ENCODE measurements at places on chromosomes 3 and 15.

DNA sequence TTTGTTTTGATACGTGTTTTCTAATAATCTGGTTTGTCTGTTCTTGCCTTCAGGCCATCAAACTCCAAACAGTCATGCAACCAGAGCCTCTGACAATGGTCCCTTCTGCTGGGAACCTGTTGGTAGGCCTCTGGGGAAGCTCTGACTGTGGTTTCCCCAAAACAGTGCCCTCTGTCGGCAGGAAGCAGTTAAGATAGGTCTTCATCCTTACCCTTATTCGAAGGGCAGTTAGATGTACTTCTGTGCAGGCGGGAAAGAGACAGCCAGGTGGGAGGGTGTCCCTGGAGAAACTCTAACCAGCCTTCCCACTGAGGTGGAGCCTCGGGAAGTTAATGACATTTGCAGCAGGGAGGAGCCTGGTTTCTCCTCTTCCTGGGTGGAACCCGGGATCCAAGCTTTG, 81.6 kb upstream of the CHMP2B start:
- no peak for DNase-seq

DNA sequence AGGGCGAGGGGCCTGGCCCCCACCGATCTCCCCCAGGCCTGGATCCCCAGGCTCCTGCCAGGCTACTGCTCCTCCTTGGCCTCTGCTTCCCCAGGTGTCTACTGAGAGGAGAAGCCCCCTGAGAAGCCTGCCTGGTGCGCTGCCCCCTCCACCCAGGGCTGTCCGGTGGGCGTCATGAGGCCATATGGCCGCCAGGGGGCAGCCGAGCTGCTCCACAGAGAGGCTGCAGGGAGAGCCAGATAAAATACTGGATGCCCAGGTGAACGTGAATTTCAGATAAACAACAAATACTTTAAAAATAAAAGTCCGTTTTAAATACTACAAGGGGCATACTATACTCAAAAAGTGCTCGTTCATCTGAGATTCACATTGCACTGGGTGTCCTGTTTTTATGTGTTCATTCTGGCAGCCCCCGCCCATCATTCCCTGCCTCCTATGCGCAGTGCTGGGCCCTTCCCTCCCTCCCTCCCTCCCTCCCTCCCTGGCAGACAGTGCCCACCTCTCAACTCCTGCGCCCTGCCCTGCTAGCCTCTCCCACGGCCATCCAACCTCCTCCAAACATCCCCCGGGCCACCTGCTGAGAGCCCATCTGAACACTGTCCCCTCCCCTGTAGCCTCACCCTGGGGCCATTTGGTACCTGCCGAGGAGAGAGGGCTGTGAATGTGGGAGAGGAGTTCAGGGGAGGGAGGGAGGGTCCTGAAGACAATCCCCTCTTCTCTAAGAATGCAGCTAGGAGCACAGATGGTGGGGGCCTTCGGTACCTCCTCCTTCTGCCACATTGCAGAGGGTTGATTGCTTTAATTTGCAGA, 29.6 kb downstream of the PSTPIP1 start:
- DNase-seq: peak; percentile 50

DNA sequence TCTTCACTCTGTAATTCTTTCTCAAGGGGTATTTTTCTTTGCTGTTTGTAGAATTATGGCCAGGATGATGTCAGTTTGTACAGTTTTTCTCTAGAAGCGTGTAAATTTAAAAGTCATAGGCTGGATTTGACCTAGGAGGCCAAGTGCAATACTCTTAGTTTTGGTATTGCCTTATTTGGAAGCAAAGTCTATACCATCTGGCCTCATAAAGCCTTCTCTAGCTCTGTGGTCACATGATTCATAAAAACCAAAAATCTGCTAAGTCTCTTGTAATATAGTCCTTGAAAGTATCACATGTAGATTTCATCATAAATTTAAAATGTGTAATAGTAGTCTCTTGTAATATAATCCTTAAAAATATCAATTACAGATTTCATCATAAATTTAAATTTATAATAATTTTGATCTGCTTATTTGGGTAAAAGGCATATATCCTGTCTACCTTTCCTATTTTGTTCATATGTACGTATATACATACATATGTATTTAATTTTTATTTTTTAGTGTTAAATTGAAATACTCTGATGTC, 25.6 kb downstream of the TEX9 start:
- DNase-seq: no peak

DNA sequence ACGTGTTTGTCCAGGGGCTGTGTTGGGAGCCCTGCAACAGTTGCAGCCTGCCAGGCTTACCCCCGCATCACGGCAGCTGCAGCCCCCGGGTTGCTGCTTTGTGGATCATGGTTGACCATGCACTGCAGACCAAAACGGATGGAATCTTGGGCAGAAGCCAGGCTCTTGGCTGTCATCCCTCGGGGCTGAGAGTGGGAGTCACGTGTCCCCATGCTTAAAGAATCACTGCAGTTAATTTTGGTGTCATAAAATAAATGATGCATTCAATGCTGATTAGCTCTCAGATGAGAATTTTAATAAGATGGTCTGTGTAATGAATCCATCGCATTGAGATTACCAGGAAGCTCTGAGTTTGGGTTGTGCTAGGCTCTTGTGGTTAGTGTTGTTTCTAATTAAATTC, 115.6 kb downstream of the CHDH start:
- DNase-seq: no peak

GRCh38 chr3:59818033-59818918, 768.5 kb upstream of the CFAP20DC start:
- DNase-seq: no peak

GRCh38 chr3:123773681-123774431, 110.3 kb downstream of the MYLK start:
- no peak for DNase-seq

GRCh38 chr3:123870033-123870432, 14.1 kb downstream of the MYLK start:
- no peak for DNase-seq

- no peak for DNase-seq
Observed at GRCh38 chr3:169146866-169147237, 516.7 kb downstream of the MECOM start.

DNA sequence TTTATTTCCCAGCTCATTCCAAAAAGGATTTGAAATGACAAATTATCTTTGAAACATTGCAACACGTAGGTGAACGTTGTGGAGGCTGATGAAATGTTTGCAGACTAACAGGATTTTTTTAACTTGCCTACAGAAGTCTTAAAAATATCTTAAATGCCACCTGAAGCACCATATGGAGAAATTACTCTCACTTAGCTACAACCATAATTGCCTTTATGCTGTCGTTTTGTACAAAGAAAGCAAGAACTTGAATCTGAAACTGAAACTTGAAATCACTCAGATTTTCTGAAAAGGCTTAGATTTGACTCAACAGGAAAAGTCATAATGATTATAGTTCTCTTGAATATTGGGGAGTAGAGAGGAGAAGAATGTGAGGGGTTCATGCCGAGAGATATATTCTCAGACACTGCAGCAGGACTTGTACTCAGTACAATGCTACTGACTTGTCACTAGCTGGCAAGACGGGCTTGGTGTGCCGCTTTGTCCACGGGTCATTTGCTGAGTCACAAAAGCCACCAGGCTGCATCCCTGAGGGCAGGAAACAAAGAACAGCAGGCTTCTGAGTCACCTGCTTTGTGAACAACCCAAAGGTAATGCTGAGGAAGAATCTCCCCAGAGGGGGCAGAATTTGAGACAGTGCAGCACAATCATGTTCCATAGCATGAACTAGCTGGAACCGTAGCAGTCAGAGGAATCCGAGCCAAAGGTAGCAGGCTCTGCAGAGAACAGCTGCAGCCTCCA, 7.1 kb upstream of the FMN1 start:
- DNase-seq: peak; percentile 35

GRCh38 chr3:143928056-143928455, 43.6 kb upstream of the DIPK2A start:
- DNase-seq: no peak

GRCh38 chr15:98760112-98760826, 111.9 kb downstream of the IGF1R start:
- DNase-seq: no peak

GRCh38 chr3:177646749-177647148, 449.5 kb upstream of the TBL1XR1 start:
- DNase-seq: no peak

DNA sequence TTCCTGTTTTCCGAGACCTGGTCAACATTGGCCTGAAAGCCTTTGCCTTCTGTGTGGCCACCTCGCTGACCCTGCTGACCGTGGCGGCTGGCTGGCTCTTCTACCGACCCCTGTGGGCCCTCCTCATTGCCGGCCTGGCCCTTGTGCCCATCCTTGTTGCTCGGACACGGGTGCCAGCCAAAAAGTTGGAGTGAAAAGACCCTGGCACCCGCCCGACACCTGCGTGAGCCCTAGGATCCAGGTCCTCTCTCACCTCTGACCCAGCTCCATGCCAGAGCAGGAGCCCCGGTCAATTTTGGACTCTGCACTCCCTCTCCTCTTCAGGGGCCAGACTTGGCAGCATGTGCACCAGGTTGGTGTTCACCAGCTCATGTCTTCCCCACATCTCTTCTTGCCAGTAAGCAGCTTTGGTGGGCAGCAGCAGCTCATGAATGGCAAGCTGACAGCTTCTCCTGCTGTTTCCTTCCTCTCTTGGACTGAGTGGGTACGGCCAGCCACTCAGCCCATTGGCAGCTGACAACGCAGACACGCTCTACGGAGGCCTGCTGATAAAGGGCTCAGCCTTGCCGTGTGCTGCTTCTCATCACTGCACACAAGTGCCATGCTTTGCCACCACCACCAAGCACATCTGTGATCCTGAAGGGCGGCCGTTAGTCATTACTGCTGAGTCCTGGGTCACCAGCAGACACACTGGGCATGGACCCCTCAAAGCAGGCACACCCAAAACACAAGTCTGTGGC, 16.9 kb downstream of the TMEM43 start:
- no peak for DNase-seq

DNA sequence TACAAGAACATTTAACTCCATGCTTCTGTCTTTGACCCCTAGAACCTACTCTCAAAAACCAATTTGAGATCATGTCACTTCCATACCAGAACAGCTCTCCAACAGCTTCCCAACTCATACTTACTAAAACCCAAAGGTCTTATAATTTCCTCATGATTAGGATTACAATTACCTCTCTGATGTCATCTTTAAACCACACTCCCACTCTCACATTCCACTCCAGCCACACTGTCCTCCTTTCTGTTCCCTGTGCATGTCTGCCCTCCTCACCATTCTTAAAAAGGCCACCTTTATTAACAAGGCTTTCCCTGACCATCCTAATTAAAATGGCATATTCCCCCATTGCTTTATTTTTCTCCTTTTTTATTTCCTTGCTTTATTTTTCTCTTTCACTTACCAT, 18.9 kb downstream of the PHC3 start:
- no peak for DNase-seq

DNA sequence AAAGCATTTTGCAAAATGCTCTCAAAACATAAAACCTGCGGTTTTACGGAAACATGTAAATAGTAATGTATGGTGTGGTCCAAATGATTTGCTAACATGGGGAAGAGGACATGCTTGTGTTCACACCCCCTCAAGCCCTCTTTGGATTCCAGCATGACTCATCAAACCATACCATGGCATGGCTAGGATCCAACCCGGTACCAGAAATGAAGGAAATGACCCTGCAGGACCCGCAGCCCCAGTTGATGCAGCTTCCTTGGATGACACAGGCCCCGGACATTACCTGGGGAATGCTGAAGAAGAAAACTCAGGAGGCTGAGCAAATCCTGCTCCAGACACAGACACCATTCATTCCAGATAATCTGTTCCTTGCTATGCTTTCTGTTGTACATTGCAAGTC, 222.9 kb downstream of the DTWD1 start:
- DNase-seq: no peak

DNA sequence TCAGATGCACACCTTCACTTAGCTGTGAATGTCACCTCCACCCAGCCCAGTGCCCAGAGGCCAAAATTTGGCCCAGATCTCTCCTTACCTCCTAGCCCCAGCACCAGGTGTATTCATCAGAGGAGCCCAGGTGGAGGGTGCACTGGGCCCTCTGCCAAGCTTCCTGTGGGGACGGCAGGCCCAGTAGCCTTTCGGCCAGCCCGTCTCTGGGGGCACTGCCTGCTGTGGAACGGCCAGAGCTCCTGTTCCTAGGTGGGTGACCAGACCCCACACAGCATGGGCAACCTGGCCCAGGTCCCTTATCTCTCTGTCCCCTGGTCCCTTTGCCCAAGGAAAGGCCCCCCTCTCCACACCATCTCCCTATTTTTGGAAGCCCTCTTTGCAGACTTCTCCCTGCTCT, 67.8 kb downstream of the AAGAB start:
- DNase-seq: no peak

- DNase-seq: no peak
Observed at GRCh38 chr3:12395349-12396012, 88.8 kb upstream of the TSEN2 start.

GRCh38 chr3:7562892-7563291, 702.0 kb downstream of the GRM7 start:
- DNase-seq: no peak

DNA sequence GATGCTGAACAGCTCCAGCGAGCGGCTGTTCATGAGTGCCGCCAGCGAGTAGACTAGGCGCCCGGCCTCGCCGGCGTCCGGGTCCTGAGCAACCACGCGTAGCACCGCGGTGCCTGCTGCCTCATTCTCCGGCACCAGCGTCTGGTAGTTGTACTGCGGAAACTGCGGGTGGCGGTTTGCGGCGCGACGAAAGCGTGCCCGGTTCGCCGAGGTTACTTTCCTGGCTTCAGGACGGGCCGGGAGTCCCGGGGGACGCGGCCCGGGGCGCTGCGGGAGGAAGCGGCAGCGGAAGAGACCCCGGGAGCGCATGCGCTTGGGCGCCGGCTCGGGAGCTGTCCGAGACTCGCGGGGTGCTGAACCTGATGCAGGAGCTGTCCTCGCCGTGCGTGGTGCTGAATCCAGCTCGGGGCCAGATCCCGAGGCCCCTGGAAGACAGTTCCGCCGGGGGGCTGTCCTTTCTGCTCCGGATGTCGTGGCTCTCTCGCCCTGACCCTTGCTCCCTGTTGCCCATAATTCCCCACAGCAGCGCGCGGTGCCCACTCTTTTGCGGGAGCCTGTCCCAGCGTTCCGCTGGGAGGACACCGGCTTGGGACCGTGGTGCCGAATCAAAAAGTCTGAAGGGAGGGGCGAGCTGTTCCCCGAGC, 1.1 kb downstream of the CELSR3 start:
- DNase-seq: peak; percentile 49

DNA sequence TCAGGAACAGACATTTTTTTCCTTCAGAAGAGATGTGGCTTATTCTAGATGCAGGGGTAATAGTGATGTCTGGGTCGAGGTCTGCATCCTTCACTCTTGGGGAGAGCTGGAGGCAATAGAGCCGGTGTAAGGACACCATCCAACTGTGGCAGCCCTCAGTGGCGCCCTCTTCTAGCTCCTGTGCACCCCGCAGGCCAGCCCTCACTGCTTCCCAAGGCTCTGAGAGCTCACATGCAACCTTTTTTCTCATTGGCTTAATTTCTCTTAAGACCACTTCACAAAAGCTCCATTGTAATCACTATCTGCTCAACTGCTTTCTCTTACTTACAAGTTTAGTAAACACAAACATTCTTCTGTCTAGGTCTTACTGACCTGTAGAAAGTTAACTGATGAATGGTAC, 3.9 kb upstream of the VPS8 start:
- no peak for DNase-seq

All from stimulated activated CD4-positive, alpha-beta T cell treated with anti-CD3 and anti-CD28 coated beads, TNF-alpha, amount 100 ng/mL, for 4 hours (primary cell).